Activated naive CD8-positive, alpha-beta T cell treated with anti-CD3 and anti-CD28 coated beads, Interleukin-2, amount 50 U/mL, for 16 hours (primary cell): ENCODE measurements at places on chromosomes 16 and 17.

GRCh38 chr16:87789437-87790291 lies 23.9 kb upstream of the KLHDC4 start:
- no peak for DNase-seq

GRCh38 chr17:13407381-13407780 lies 194.3 kb downstream of the HS3ST3A1 start:
- DNase-seq: no peak

- DNase-seq: no peak
These were observed 33.5 kb upstream of the ETV4 start for GRCh38 chr17:43579566-43580140.

DNA sequence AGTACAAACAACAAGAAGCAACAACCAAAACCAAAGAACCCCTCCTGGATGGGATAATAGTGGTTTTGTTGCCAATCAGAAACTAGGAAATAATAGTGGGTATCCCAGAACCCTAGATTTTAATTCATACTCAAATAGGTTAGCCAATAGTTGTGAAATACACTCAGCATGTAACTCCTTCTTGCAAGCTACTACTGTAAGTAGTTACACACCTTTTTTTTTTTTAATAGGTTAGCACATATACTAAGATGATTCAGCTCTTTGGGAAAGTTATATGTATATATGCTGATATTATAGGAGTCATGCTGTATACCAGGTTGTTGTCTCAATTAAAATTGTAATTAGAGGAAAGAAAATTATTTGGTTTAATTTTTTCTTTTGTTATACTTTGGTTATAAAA lies 92.5 kb upstream of the HAS3 start:
- no peak for DNase-seq

GRCh38 chr16:71283612-71284011 lies 5.6 kb downstream of the CMTR2 start:
- no peak for DNase-seq

DNA sequence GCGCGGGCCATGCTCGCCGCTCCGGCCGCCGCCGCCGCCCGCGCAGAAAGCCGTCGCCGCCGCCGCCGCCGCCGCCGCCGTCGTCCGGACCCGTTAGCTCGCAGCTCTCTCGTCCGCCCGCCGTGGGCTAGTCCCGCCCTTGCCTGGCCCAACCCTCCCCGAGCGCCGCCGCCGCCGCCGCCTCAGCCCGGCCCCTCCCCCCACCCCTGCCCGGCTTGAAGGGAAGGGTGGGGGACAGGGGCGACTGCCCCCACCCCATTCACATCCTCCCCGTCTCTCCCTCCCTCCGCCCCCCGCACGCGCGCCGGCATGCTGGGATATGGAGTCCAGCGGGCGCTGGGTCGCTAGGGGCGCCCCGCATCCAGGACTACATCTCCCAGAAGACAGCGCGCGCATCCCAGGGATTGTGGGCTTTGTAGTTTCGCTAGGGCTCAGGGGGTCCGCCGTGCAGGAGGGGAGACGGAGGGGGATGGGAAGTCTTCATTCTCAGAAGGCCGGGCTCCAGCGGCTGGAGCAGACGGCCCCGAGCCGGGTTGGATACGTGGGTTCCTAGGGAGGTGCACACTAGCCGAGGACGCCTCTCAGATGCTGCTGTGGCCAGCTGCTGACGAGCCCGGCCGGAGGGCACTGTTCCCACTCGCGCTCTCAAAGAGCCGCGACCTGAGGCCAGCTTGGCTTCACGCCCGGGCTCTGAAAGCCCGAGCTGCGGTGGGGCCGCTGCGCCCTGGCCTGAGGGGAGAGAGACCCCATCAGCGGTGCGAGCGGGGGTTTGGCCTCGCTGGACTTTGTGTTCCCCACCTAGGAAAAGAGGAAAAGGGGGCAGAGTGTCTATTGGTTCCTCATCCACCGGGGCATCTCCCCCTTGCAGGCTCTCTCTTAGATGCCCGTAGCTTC lies at the start of gene ST3GAL2:
ST3GAL2 (minus strand) TSS at position 132 of the 894 bp plus-strand sequence. CDS start 40,570 bp downstream, outside the sequence.
- DNase-seq: peak; percentile 88

DNA sequence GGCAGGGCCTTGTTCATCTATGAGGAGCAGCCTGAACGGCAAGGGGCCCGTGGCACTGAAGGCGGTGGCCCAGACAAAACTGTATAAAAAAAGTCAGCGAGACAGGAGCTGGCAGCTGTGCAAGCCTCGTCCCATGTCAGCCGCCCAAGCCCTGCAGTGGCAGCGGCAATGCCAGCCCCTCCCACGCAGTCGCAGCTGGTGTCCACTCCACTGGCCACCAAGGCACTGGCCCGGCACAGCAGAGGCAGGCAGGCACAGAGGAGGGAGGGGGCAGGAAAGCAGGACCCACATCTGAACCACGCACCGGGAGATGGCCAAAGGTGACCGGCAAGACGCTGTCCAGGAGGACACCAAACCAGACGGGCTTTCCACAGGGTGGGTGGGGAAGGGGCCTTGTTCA lies 15.9 kb upstream of the C16orf95 start:
- DNase-seq: no peak

GRCh38 chr16:67471758-67472384 lies 9.1 kb downstream of the ATP6V0D1 start:
- no peak for DNase-seq

- no peak for DNase-seq
These were observed 795 bp upstream of the PAQR4 start for GRCh38 chr16:2968368-2968737.

GRCh38 chr16:56388209-56388608 lies 37.1 kb downstream of the AMFR start:
- DNase-seq: no peak

DNA sequence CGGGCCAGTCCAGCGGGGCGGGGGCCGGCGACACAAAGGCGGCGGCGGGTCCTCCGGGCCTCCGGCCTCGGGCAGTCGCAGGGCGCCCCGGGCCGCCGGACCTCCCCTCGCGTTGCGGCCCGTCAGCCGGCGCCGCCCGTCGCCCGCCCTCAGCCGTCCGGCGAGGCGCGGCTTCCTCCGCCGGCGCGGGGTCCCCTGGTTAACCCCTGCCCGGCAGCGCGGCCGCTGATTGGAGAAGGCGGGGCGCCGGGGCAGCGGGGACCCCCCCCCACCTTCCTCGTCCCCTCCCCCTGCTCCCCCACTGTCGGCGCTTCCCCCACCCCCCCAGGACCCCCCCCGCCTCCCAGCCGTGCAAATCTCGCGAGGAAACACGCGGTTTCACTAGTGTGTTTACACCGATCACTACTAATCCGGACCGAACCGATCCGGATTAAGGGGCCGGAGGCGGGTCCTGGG lies at the start of gene TLK2:
TLK2 (plus strand) TSS at position 402 of the 456 bp plus-strand sequence. CDS start 2,301 bp downstream, outside the sequence.
- peak; percentile 69 for DNase-seq

- DNase-seq: no peak
These were observed 409.8 kb downstream of the CDH11 start for GRCh38 chr16:64712026-64712425.

- DNase-seq: no peak
These were observed 3.5 kb downstream of the CORO6 start for GRCh38 chr17:29619251-29619650.

GRCh38 chr17:80987941-80988461 lies 3.6 kb upstream of the CHMP6 start:
- no peak for DNase-seq

DNA sequence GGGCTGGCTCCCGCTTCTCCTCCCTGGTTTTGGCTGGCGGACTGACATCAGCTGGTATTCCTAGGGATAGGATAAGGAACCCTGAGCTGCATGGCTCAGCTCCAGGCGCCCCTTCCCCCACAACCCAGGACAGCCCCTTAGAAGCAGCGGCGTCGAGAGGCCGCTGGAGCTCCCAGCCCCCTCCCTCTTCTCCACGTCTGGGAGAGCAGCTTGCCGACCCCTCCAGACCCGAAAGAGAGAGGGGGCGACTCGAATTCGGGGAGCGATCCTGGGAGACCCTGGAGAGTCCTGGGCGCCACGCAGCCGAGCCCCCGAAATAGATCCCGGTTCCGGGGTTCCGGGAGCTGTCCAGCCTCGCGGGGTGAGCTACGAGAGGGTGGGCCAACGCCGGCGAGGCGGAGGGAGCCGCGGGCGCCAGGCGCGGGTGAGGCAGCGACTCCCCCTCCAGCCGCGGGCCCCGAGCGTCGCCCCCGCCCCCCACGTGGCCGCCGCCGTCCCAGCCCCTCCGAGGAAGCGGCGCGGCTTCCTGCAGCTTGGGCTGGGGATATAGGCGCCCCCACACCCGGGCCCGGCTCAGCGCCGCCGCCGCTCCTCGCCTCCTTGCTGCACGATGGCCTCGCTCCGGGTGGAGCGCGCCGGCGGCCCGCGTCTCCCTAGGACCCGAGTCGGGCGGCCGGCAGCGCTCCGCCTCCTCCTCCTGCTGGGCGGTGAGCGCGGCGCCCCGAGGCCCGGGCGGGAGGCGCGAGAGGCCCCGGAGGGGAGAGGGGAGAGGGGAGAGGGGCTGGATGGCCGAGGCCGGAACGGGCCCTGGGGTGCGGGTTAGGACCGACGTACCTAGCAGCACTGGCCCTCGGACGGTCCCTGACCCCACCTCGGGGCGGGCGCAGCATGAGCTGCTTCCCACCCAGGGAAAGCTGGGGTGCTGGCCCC lies at the start of gene RAMP2:
RAMP2 (plus strand) TSS at position 576 of the 930 bp plus-strand sequence; CDS start at position 611, 35 bp downstream.
- DNase-seq: no peak

DNA sequence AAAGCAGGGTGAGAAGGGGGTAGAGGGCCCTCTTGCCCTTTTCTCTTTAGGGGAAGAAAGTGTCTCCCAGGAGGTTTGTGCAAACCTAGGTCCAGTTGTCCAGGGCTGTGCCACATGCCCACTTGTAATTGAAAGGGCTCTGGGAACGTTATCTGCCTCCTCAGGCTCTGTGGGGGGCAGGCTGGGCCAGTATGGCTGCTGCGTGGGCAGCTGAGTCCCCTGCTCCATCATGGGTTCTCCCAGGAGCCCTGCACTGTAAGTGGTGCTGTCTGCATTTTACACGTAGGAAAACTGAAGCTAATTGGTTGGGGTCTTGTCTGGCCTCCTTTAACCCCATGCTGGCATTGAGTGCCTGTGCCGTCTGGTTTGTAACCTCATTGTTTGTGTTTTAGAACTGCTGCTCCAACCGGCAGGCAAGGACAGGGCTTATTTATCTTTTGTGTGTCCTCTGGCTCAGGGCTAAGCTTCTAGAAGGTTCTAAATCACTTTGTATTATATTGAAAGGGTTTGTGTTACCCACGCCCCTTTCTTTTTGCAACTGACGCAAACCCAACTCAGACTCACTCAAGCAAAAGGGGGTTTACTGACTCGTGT lies 117.7 kb upstream of the CIBAR2 start:
- DNase-seq: no peak

DNA sequence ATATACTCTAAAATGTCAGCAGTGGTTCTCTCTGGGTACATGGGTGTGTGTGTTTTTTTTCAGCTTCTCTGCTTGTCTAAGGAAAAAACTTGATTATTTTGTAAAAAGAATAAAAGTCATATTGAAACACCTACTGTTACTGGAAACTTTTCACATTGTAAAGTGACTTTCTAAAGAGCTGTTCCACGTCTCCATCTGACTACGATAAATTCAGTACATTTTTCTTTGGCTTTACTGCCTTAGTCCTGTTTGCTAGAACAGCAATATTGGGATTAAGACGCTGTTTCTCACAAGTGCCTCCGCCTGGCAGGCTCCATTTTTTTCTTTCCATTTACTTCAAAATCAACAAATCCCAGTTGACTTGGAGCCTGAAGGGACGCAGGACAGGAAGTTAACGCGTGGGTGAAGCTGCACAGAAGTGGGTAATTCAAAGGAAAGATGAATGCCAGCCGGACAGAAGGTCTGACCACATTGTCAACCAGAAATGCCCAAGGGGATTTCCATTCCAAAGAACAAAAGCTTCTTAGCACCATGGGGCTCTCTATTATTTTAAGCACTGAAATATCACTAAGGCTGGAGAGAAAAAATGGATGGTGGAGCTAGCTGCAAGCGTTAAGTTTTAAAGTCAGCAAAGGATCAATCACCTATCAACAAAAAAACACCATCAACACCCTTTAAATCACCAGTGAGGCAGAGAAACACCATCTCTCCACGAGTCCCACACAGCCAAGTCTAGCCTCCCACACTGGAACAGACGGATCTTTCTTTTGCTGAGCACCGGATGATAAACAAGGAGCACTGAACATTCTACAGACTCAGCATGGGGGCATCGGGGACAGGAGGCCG lies 8.4 kb downstream of the GLOD4 start:
- no peak for DNase-seq

DNA sequence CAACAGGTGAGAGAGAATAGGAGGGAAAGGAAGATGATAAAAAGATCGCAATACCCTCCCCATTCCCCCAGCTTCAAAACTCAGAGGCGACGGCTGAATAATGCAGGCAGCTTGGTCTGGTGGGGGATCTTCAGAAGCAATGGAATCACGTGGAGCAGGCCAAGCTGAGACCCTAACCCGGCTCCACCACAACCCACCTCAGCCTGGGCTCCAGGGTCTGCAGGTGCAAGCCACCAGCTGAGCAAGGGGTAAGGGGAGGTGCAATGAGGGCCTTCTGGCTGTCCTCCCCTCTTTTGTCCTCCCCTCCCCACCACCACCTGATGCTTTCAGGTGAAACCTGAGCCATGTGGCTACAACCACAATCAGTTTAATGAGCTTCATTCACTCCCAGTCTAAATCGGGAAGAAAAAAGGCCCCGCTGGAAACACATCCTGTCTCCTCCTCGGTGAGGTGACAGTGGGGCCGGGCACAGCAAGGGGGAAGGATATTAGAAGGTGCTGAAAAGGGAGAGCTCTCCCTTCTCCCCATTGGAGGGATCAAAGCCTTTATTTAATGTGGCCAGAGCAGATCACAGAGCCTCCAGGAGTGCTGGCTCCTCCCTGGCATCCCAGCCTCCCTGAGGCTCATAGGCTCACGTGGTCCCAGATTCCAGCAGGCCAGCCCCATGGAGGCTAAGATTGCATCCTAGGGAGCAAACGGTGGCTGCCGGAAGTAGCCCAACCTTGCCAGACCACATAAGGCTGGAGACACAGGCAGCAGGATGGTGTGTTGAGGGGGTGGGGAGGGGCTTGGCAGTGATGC lies 261.0 kb downstream of the SOX9 start:
- no peak for DNase-seq

GRCh38 chr16:87698676-87699199 lies 67.0 kb downstream of the KLHDC4 start:
- no peak for DNase-seq

DNA sequence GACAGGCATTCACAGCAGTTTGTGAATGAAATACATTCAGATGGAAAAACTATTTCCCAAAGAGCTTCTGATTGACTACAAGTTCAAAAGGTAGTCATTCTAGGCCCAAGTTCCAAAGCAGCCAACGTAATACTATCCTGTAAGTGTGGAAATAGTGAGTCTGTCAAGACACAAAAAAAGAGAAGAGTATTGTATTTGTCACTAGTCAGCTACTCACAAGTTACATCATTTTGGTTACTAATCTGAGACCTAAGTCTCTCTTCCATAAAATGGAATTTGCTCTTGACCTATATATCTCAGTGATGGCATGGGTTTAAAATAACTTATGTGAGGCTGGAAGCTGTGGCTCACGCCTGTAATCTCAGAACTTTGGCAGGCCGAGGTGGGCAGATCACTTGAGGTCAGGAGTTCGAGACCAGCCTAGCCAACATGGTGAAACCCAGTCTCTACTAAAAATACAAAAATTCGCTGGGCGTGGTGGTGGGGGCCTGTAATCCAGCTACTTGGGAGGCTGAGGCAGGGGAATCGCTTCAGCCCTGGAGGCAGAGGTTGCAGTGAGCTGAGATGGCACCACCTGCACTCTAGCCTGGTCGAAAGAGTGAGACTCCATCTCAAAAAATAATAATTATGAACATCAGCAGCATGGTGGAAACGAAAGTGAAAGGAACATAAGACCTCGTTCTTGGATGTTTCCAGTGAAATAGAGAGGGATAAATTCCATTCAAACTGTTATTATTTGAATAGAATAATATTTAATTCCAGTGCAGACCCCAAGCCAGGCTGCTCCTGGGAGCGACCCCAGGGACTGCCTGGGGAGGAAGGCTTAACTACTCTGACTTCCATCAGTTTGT lies 2.9 kb downstream of the CMC2 start:
- DNase-seq: no peak
